Naive thymus-derived CD8-positive, alpha-beta T cell (primary cell): ENCODE measurements at places on chromosomes 1 and 21. TPM values are rescaled to one million over a fixed set of nuclear protein-coding genes. Genes with fewer than 3 reads are reported as not detected.

GRCh38 chr1:154837672-154838171, 32.4 kb downstream of the KCNN3 start:
- no peaks in the 10 kb centered on the region for H3K4me1 ChIP-seq
- DNase-seq = no peak
- H3K4me3 ChIP-seq = no peak overlapping the region
- H3K27me3 ChIP-seq = no peaks in the 10 kb centered on the region

DNA sequence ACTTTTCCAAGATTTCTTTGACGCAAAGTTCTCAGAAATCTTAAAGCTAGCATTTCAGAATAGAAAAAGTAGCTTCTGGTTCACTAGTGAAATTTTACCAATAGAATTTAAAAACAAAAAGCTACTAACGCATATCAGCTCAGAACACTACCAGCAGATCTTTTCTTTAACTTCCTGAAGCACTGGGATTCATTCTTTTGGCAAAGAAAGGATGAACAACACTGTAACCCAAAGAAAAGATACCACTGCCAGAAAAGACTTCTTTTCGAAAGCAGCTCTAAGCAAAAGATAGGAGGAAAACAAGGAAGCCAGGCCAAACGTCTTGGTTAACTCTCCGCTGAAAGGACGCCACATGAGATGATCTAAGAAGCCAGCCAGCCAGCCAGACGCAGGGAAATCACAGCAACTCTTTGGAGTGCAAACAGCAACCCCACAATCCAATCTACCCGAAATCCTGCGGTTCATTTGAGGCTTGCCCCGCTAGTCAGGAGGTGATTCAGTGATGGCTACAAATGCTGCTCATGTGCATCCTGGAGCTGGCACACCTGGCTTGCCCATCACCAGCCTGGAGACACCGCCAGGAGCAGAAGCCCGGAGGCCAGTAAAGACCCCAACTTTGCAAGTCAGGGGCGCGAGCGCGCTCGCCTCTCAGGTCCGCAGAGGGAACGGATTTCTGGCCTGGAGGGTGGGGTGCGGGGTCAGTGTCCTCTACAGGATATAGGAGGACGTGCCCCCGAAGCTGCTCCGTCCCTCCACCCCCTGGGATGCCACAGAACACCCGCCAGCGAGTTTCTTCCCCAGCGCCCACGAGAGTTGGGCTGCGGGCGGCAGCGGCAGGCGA, 812 bp downstream of the NBPF1 start:
- DNase-seq = no peak
- H3K36me3 ChIP-seq = no peaks in the 10 kb centered on the region
- no peaks in the 10 kb centered on the region for H3K4me1 ChIP-seq
- H3K4me3 ChIP-seq = no peak overlapping the region
- H3K27me3 ChIP-seq = no peaks in the 10 kb centered on the region
- H3K27ac ChIP-seq = no peak overlapping the region

DNA sequence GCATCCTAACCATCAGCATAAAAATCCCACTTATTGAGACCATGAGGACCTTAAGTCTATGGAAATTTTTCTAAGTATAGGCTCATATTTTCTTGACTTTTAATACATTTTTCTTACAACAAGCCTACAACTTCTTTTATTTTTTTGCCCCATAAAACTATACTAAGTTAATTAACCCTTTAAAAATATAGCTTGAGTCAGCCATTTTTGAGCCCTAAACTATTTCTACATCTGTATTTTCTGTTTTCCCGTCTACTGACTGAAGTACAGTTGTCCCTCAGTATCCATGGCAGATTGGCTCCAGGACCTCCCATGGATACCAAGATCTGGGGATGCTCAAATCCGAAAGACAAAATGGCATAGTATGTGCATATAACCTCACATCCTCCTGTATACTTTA, 55.0 kb downstream of the CHD1L start:
- H3K4me3 ChIP-seq = no peak overlapping the region
- no peaks in the 10 kb centered on the region for H3K27me3 ChIP-seq
- no peak for DNase-seq
- no peak overlapping the region for H3K27ac ChIP-seq

DNA sequence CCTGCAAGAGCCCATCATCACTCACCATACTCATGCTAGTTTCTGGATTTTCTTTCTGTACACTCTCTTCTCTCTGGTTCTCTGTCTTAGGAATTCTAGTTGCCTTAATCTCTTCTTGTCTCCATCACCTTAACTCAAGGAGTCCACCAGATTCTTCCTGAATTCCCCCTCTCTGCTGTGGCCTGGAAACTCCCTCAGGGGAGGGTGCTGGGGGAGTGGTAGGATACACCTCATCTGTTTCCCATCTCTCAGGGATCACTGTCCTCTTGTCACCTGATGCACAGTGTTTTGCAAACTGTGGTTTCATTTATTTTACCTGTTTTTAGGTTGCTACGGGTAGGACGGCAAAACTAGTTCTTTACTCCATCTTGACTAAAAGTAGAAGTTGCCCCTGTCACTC, 6.6 kb upstream of the GNG12 start:
- peaks cover 36% of the 10 kb centered on the region for H3K27me3 ChIP-seq
- H3K4me3 ChIP-seq = no peak overlapping the region
- H3K27ac ChIP-seq = no peak overlapping the region
- no peaks in the 10 kb centered on the region for H3K4me1 ChIP-seq
- H3K36me3 ChIP-seq = no peaks in the 10 kb centered on the region
- DNase-seq = no peak

Gene GPR25
- not detected for total RNA-seq

Gene MAB21L3
- not detected for total RNA-seq

DNA sequence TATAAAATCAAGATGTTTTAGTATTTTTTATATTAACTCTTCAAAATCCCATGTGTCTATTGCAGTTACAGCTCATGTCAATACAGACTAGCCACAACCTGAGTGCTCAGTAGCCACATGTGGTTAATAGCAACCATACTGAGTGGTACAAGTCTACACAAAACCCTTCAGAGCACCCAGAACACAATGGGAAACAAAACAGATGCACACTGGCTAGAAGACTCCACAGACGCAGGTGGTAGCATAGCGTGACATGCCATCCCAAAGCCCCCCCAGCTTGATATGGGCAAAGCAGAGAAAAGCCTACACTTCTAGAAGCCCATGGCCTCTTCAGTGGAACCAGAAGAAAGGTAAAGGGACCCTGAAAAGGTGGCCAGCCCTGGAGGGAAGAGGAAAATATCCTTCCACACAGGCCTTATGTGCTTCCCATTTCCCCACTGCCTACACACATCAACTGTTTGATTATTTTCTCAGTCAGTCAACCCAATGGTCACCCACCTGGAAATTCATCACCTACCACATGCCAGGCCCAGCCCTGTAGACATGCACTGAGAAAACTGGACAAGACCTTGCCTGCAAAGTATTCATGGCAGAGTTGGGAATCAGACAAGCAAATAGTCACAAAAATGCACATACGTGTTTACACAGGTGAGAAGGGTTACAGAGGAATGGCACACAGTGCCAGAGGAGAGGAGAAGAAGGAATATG, 175.0 kb downstream of the VAV3 start:
- no peaks in the 10 kb centered on the region for H3K36me3 ChIP-seq
- peak overlapping the region; percentile 38 for H3K27ac ChIP-seq
- no peak for DNase-seq
- H3K4me3 ChIP-seq = no peak overlapping the region
- H3K27me3 ChIP-seq = no peaks in the 10 kb centered on the region
- peaks cover 58% of the 10 kb centered on the region for H3K4me1 ChIP-seq

- H3K36me3 ChIP-seq = peaks cover 13% of the 10 kb centered on the region
- H3K4me3 ChIP-seq = no peak overlapping the region
- peaks cover 11% of the 10 kb centered on the region for H3K4me1 ChIP-seq
Observed at GRCh38 chr1:77313491-77313890, 31.7 kb downstream of the AK5 start.

Gene AIRE
- not detected for total RNA-seq

Gene PAPPA2
- total RNA-seq = 0.05 TPM

Gene SLC5A9
- total RNA-seq = not detected

DNA sequence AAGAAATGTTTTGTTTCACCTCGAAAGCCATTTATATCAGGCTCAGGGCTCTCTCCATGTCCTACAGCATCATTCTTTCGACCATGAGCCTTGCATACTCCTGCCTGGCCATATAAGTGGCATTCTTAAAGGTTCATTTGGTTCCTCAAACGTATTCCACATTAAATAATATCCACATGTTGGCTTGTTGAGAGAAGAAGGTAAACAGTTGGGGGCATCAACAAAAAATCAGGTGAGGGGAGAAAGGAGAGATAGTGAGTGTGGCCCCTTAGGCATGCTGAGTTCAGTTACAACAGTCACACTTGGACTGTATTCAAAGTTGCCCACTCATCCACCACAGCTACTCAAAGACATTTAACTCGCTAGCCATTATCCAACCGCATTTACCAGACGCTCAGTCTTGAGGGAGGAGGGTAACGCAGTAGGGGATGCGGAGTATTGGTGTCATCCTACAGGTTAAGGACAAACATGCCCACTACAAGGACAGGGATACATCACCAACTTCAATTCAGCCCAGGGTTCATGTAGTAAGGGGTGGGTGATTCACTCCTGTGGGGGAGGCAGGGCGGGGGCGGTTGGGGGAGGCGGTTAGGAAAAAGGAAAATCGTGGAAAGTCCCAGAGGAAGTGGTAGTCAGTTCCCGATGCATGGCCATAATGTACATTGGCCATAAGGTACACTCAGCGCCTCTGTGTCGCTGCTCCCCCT, 1.4 kb downstream of the ZNF697 start:
- DNase-seq = no peak
- no peak overlapping the region for H3K27ac ChIP-seq
- no peaks in the 10 kb centered on the region for H3K36me3 ChIP-seq
- peaks cover 6% of the 10 kb centered on the region for H3K4me1 ChIP-seq
- peaks cover 55% of the 10 kb centered on the region for H3K27me3 ChIP-seq

DNA sequence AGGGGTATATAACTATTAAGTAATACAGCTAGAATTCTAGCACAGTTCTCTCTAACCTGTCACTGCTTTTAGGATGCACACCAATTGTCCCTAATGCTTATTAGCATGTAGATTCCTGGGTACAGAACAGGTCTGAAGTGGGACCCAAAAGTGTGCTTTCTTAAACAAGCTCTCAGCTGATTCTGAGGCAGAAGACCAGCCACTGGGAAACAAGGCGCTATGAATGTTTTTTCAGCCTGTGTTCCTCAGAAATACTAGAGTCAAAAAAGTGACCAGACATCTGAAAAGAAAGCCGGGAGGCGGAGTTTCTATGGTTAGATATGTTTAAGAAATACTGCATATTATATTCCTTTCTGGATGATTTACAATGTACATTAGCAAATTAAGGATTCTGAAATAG, 1.8 kb downstream of the PEF1 start:
- H3K36me3 ChIP-seq = peaks cover under 1% of the 10 kb centered on the region
- DNase-seq = no peak
- H3K4me1 ChIP-seq = peaks cover 42% of the 10 kb centered on the region
- H3K4me3 ChIP-seq = no peak overlapping the region
- no peaks in the 10 kb centered on the region for H3K27me3 ChIP-seq
- H3K27ac ChIP-seq = no peak overlapping the region

DNA sequence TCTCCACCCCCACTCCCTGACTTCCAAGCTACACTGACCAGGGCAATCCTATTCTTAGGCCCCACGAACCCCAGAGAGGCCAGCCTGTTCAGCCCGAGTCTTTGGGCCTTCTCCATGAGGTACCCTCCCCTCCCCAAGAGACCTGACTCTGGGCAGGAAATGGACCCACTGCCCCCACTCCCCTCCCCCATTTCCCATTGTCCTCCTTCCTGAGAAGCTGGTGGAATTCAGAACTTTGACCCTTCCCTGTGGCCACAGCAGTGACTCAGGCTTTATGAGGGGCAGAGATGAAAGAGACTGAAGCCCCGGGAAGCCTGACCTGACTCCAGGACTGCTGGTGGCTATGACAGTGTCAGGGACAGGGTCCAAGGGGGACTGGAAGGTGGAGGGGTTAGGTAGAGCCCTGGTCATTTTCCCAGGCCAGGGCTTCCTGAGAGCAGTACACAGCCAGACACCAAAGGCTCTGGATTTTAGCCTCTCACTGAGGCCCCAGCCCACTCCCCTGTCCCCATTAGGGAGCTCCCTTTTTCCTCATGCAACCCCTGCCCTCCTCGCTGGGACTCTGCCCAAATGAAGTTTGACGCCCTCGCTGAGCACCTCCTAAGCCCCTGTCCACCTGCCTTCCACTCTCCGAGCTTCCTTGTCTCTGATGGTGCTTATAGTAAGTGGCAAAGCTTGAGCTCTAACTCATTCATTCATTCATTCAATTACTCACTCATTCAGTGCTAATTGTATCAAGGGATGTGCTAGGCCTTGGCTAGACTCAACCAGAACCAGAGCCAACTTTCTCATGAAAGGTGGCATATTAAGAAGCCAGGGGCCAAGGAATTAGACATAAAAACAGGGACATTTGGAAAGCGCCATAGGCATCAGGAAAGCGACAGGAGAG, 3.0 kb downstream of the CRYBG2 start:
- H3K4me3 ChIP-seq = no peak overlapping the region
- no peaks in the 10 kb centered on the region for H3K36me3 ChIP-seq
- H3K4me1 ChIP-seq = no peaks in the 10 kb centered on the region
- H3K27me3 ChIP-seq = no peaks in the 10 kb centered on the region
- H3K27ac ChIP-seq = no peak overlapping the region

DNA sequence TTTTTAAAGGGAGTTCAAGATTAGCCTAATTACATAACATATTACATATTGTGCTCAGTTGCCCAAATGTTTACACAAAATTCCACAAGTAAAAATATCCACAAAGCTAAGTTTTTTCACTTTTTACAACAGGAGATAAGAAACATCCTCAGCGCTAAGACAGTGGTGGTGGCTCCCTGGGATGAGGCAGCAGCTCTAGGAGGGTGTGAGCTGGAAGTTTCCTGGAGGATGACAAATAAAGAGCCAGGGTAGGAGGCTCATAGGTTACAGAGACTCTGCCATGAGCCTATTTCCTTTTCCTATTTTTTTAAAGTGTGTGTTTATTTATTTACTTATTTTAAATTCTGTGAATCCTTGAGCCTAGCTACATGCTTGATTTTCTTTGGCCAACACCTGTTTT, 91.7 kb downstream of the COL24A1 start:
- no peaks in the 10 kb centered on the region for H3K27me3 ChIP-seq
- H3K4me1 ChIP-seq = no peaks in the 10 kb centered on the region
- H3K36me3 ChIP-seq = no peaks in the 10 kb centered on the region
- DNase-seq = no peak
- no peak overlapping the region for H3K27ac ChIP-seq
- H3K4me3 ChIP-seq = no peak overlapping the region

DNA sequence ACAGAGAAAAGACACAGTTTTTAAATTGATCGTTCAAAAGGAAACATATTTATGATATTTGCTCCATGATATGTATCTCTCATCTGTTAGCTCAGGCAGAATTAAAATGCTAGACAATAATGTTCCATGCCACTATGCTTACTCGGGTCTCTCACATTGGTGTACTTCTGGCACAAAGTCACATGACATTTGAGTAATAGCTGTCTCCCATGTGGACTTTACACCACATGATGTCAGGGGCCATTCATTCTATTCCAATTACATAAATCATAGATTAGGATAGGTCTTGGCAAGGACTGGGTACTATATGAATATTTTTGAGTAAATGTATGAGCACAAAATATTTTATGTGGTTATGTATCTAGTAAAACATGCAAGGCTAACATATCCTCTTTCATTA, 648.4 kb downstream of the PLA2G4A start:
- no peaks in the 10 kb centered on the region for H3K36me3 ChIP-seq
- no peak overlapping the region for H3K4me3 ChIP-seq
- no peak overlapping the region for H3K27ac ChIP-seq
- H3K27me3 ChIP-seq = no peaks in the 10 kb centered on the region

Gene NMNAT2
- total RNA-seq = not detected

- peak overlapping the region; percentile 70 for H3K4me3 ChIP-seq
- no peaks in the 10 kb centered on the region for H3K36me3 ChIP-seq
- H3K27ac ChIP-seq = no peak overlapping the region
- peaks cover 51% of the 10 kb centered on the region for H3K27me3 ChIP-seq
- H3K4me1 ChIP-seq = peaks cover 13% of the 10 kb centered on the region
Observed at GRCh38 chr1:67831850-67832513, 1.3 kb downstream of the GNG12 start.

Gene CRYZ
- total RNA-seq = 18.2 TPM
